ENCODE measurements at places on chromosomes 5 and 9.

DNA sequence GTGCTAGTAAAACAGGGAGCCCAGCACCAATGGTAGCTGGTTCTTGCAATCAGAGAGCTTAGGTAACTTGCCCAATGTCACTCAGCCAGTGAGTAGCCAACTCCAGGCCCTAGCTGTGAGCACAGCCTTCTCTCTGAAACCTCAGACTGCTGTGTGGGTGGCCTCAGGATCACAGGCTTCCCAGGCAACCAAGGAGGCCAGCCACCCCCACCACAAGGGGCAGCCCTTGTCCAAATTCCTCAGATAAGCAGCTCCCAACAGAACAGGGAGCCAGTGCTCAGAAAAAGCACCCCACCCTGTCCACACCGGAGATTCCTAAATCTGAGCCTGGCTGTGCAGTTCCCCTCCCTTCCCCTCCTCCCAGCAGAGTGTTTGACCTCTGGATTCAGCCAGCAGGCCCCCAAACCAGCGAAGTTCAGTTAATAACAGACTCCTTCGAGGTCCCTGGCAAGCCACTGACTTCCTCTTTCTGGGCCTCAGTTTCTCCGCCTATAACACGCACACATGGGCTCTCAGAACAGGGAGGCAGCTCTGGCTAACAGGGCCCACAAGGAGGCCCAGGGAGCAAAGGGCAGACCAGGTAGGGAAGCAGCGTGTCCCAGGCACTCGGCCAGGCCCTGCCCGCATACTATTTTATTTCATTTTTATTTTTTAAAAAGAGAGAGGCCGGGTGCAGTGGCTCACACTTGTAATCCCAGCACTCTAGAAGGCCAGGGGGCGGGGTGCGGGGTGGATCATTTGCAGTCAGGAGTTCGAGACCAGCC is 2.7 kb downstream of the EEIG1 start:
- H3K4me3 ChIP-seq = peak overlapping the region; percentile 97
- H3K36me3 ChIP-seq = peaks cover 5% of the 10 kb centered on the region
- no peak for DNase-seq
- peaks cover 47% of the 10 kb centered on the region for H3K4me1 ChIP-seq

DNA sequence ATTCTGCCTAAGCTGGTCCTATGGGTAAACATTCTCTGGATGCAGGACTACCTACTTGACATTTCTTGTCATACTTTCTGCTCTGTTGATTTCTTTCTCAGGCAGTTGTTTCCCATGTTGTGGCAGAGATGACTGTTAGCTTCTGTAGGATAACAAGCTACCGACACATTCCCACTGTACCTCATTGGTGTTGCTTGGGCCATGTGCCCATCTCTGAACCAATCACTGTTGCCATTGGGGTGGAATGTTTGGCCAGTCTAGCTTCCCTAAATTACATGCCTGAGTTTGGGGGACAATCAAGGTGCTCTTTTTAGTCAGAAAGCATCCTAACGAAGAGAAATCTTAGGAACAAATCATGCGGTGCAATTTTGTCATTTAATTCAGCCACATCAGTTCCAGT is 212.0 kb downstream of the KDM4C start:
- peaks cover 21% of the 10 kb centered on the region for H3K4me1 ChIP-seq
- no peak for DNase-seq
- no peaks in the 10 kb centered on the region for H3K36me3 ChIP-seq
- H3K4me3 ChIP-seq = no peak overlapping the region

DNA sequence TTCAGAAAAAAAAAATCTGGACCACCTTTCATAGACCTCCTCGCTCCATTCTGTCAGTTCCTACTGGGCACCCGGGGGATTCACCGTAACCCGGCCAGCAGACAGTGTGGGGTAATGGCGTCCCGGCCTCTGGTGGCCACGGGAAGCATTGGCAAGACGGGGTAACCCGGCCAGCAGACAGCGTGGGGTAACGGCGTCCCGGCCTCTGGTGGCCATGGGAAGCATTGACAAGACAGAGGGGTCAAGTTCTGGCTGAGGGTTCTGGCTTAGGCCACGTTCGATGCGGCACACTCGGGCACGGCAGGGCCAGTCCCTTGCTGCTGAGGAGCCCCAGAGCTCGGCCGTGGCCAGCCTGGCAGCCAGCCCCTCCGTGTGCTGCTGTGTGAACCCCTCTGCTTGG is 116.2 kb upstream of the RAPGEF1 start:
- no peaks in the 10 kb centered on the region for H3K27me3 ChIP-seq
- H3K36me3 ChIP-seq = peaks cover 2% of the 10 kb centered on the region
- H3K4me3 ChIP-seq = no peak overlapping the region
- no peak overlapping the region for H3K27ac ChIP-seq
- DNase-seq = no peak
- peaks cover 7% of the 10 kb centered on the region for H3K4me1 ChIP-seq

DNA sequence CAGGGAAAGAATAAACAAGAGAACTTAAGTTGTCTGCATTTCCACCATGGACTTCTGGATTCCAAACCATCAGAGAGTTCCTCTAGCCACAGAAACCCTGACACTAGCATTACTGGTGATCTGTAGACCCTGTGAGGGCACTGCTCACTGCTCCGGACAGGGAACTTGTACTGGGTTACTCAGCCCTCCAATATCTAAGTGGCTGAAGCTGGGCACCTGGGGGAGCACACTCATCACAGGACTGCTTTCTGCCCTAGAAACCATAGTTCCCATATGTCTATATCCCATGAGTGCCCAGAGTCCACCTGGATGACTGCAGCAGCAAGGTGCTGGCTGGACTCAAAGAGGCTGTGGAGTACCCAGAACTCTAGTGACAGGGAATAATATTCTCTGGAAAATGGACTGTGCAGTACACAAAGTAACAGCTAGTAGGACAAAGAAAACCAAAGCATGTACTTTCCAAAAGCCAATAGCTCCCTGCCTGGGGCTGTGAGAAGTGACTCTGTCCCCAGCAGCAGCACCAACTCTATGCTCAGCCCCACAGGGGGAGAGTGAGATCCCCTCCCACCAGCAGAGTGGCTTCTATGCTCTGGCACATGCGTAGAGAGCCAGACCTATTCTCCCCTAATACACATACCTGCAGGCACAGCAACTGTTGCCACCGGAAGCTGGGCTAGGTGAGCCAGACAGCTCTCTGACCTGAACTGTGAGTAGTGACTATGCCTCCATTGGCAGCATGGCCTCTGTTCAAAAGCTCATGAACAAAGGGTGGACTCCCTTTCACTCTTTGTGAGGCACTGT is 472.9 kb upstream of the FTMT start:
- no peak for DNase-seq
- H3K27me3 ChIP-seq = no peaks in the 10 kb centered on the region
- no peaks in the 10 kb centered on the region for H3K4me1 ChIP-seq
- no peaks in the 10 kb centered on the region for H3K36me3 ChIP-seq
- no peak overlapping the region for H3K27ac ChIP-seq

DNA sequence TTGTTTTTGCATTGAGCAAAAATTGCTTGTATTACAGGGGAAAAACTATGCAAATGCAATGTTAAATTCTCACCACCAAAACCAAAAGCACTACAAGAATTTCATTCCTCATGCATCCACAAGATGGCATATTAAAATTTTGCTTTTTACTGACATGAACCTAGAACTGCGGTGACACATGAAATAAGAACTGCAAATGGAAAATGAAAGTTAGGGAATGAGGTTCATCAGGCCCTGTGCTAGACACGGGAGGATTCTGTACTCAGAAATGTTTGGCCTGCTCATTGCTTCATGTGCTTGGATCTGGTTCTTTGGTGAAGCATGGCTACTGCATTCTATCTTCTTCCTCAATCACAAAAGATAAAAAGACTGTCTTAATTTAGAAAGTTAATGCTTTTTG is 9.1 kb upstream of the RFK start:
- H3K4me3 ChIP-seq = peak overlapping the region; percentile 82
- H3K4me1 ChIP-seq = peaks cover 21% of the 10 kb centered on the region
- H3K27ac ChIP-seq = peak overlapping the region; percentile 88
- no peaks in the 10 kb centered on the region for H3K27me3 ChIP-seq

Measured in T-helper 17 cell (primary cell).